ENCODE measurements at places on chromosomes 2 and 18. TPM values are rescaled to one million over a fixed set of nuclear protein-coding genes. Genes with fewer than 3 reads are reported as not detected.

Gene UGT1A1
- total RNA-seq, result not detected

Gene MALL
- total RNA-seq, result not detected

Gene MSGN1
- not detected for total RNA-seq

Gene DUSP19
- 0.73 TPM for total RNA-seq

Gene SNTG2
- total RNA-seq, result not detected

Gene NEU4
- 0.29 TPM for total RNA-seq

Gene POTEI
- total RNA-seq, result not detected

Gene SH3RF3
- total RNA-seq, result 0.22 TPM

Gene CCT4
- total RNA-seq, result 178 TPM

Gene EML6
- 0.54 TPM for total RNA-seq

Gene DSG4
- not detected for total RNA-seq

Gene GALNT13
- total RNA-seq, result not detected

Gene PXDN
- 2.5 TPM for total RNA-seq

Gene NLRC4
- 0.12 TPM for total RNA-seq

Gene IL36B
- total RNA-seq, result not detected

All from T-helper 1 cell treated with Interleukin-12 subunit alpha and Interleukin-12 subunit beta and Interleukin-4 antibody, amounts not matched to agents 30 ng/mL and 1 ng/mL, for 36 hours (primary cell).